ENCODE measurements at places on chromosomes 2 and 18.

DNA sequence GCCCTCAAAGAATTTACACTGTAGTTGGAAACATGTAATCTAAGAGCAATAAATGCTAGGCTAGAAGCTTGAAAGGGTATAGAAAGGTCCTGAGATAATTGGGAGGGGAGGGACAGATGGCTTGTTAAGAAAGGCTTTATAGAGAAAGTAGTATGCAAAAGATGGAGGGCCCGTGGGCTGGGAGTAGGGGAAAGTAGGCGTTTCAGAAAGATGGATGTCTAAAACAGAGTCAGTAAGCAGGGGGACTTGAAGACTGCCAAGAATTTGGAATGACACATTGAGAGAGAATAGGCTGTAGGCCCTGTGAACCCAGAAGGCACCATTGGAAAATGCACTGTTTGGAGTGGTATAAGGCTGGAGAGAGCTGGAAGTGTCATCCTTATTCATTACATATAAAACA, 822 bp downstream of the PSMG2 start:
- no peak for DNase-seq

GRCh38 chr18:3360211-3360610, 89.8 kb upstream of the TGIF1 start:
- DNase-seq = no peak

DNA sequence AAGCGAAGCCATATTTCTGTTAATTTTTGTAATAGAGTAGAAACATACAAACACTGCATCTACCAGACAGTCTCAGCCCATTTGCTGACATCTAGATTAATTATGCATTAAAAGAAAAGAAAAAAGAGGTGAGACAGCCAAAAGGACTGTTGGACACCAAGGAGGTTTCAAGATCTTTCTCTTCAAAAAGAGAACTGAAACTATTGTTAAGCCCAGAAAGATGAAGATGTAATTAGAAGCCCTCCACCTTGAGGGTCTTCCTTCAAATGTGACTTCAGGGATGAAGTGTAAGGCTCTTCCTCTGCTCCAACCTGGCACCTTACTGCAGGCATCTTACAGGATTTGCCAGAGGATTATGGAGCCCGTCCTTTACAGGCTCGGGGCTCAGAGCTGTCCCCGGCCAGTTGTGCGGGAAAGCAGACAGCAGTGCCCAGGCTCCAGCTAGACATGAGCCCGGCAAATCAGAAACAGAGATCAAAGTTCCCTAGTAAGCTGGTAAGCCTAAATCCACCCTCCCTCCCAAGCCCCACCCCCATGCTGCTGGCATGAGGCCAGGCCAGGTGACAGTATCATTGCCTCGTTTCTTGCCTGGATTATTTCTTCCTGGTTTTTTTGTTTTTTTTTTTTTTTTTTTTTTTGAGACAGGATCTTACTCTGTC, 38.9 kb downstream of the ADI1 start:
- DNase-seq = peak; percentile 94

GRCh38 chr2:134818321-134818720, 20.1 kb upstream of the ACMSD start:
- no peak for DNase-seq

DNA sequence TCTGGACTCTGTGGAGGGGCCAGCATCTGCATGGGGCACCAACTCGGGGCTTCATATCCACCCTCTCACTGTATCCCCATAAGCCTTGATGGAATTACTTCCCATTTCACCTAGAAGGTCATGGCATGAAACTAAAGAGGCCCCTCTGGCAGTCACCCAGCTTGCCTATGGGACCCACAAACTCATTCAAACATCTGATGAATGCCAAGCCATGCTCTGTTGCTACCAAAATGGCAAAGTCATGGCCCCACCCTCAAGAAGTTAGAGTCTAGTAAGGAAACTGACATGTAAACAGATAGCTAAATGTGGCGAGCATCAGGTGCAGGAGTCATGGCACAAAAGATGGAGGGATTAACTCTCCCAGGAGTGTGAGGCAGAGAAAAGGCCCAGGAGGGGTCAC, 14.5 kb downstream of the CYB5A start:
- no peak for DNase-seq

GRCh38 chr2:69585855-69586555, 57.5 kb downstream of the AAK1 start:
- no peak for DNase-seq

Data from left colon (tissue), 2 donors.